ENCODE measurements at places on chromosomes 3 and 15. TPM values are rescaled to one million over a fixed set of nuclear protein-coding genes. Genes with fewer than 3 reads are reported as not detected.

TF gene
- total RNA-seq = 1.9 TPM

ZNF860 gene
- 0.91 TPM for total RNA-seq

- no peak for ATAC-seq
Observed at GRCh38 chr3:71602256-71602655, 18.7 kb upstream of the FOXP1 start.

DNA sequence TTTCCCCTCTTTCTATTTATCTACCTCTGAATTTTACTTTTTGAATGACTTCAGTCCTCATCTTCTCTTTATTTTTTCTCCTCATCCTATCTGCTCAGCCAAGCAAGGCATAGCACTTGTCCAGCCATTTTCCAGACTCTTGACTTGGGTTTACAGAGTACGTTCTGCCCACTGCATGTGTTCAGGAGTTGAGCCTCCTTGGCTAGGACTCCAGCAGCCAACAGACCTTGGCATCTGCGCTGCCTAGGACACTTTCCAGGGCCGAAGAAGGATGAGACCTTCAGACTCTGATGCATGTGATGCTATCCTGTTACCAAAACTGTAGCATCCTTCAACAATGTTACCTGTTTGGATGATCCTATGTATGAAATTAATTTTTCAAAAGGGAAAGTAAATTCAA, 59.7 kb downstream of the HES1 start:
- ATAC-seq = no peak

DNA sequence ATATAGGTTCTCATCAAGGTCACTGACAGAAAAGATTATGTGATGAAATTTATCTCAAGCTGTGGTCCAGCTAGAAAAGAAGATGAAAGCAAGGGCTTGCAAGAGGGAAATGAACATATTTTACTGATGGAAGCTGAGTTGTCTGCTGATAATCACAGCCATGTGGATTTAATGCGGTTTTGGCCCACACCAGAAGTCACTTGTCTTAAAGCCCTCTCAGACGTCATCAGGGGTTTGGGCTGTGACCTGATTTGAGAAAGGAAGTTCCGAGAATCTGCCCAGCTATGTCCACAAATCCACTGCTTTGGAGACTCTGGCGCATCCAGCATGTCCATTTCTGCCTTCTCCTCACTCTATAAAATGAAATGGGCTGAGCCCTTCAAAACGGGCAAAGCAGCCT, 278.4 kb downstream of the SUCLG2 start:
- ATAC-seq = no peak

- no peak for ATAC-seq
Observed at GRCh38 chr3:126245811-126246727, 65.7 kb upstream of the ALDH1L1 start.

- no peak for ATAC-seq
Observed at GRCh38 chr3:172816281-172816680, 65.8 kb downstream of the ECT2 start.
